Stimulated activated CD4-positive, alpha-beta T cell treated with anti-CD3 and anti-CD28 coated beads, Interleukin-4, amount 100 ng/mL, for 48 hours (primary cell): ENCODE measurements at places on chromosomes 1 and 21.
A peak's percentile ranks its signal among the peaks of the same experiment; 100 is the strongest.

GRCh38 chr1:74673351-74674111, at the start of gene ERICH3:
TSS of gene ERICH3 (minus strand) at chr1:74673792. CDS start at chr1:74673519, 273 bp downstream.
- no peak for DNase-seq

DNA sequence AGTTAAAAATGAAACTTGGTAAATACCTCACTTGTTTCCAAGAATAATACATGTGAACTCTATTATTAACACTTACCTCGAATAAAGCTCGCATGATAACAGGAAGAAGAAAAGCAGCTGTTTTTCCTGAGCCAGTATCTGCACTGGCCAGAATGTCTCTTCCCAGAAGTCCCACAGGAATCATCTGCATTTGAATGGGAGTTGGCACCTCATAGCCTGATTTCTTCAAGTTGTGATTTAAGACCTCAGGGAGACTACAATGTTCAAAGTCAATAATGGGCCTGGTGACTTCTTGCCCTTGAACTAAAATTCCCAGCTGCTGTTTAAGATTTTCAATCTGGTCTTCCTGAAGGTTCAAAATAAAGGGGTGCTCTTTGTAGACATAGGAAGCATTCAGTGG, 3.8 kb downstream of the DDX59 start:
- DNase-seq, result no peak

DNA sequence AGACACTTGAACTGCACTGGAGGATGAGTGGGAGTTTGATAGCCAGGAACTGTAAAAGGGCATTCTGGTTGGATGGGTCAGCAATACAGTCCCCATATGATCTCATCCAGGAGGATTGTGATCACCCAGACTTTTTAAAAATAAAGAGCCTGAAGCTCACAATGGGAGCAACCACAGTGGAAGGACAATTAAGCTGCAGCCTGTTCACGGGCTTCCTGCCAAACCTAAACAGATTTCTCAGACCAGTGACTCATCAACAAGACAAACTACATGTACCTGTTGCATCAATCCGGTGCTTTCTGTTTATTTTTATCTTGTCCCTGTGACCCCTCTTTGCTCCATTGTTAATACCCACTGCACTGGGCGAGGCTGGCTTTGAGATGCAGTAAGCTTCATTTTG, 52.3 kb downstream of the PAPPA2 start:
- DNase-seq, result no peak

DNA sequence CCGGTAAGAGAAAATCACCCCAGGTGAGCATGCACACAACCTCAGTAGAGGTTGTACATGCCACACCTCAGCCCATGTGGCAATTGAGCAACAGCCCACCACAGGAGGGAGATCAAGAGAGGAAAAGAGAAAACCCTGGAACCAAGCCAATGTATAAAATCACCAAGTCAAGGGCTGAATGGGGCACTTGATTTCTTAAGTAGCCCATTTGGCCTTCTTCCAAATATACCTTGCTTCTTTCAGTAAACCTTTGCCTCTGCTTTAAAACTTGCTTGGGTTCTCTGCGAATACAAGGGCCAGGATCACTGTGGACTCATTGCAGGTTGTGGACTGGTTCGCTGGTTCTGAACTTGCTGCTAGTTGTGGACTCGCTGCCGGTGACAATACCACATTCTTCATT, 1814.0 kb downstream of the PLA2G4A start:
- no peak for DNase-seq

- peak; percentile 58 for DNase-seq
Observed at GRCh38 chr1:89608984-89609725, 23.8 kb upstream of the LRRC8C start.

- DNase-seq, result no peak
Observed at GRCh38 chr1:71817028-71817427, 465.3 kb downstream of the NEGR1 start.

DNA sequence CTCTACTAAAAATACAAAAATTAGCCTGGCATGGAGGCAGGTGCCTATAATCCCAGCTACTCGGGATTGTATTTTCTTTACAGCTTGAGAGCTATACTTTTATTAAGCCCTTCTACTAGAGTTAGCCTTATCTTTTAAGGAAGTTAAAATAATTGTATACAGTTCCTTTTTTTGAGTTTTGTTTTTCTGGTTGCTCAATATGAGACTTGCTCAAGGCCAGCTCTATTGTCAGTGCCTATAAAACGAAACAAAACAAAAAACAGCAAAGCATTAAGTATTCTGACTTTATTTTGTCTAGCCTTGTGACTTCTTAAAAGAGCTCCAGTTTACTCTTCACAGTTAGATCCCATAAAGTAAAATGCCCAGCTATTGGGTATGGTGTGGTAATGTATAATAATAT, 17.2 kb downstream of the PKN2 start:
- DNase-seq, result no peak

DNA sequence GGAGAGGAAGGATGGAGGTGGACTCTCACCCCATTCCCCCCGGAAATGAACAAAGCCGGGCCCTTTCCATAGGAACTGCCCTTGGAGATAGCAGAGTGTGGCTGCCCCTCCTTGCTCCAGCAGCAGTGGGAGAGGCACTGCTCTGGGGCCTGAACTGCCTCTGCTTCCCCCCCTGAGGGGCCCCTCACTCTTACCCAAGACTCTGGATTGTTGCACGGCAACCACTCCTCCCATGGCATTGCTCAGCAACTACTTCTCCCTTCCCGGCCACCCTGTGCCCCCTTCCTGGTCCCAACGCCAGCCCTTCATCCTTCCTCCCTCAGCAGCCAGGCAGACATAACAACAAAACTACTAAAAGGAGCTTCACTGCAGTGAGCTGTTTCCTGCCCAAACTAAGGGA, 3.0 kb upstream of the ACKR1 start:
- DNase-seq, result no peak

GRCh38 chr1:56466538-56466937, 112.8 kb downstream of the PLPP3 start:
- no peak for DNase-seq

GRCh38 chr1:47903723-47904122, 93.5 kb downstream of the TRABD2B start:
- DNase-seq, result no peak

GRCh38 chr1:34784751-34785221, 3.8 kb downstream of the GJB3 start:
- no peak for DNase-seq

- no peak for DNase-seq
Observed at GRCh38 chr1:94031591-94031990, 89.4 kb downstream of the ABCA4 start.
